Heart right ventricle (tissue), 16 donors: ENCODE measurements at places on chromosomes 3 and 15. TPM values are rescaled to one million over a fixed set of nuclear protein-coding genes. Genes with fewer than 3 reads are reported as not detected.

PLS1 gene
- polyA plus RNA-seq: 0.73 TPM

DNA sequence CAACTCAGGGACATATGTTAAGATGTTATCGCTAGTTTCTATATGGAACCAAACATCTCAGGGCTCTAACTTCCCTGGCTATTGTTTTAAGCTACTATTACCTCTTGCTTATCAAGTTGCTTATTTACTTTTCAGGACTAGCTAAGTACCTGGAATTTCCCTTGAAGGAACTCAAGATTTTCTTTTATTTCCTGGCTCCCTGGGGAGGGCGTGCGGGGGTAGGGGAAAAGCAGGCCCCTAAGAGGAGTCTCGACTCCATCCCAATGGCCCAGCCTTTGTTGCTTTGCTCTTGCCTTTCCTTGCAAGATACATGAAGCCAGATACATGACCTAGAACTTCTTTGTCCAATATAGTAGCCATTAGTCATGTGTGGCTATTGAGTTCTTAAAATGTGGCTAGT is 76.9 kb upstream of the STXBP5L start:
- DNase-seq: no peak

DNA sequence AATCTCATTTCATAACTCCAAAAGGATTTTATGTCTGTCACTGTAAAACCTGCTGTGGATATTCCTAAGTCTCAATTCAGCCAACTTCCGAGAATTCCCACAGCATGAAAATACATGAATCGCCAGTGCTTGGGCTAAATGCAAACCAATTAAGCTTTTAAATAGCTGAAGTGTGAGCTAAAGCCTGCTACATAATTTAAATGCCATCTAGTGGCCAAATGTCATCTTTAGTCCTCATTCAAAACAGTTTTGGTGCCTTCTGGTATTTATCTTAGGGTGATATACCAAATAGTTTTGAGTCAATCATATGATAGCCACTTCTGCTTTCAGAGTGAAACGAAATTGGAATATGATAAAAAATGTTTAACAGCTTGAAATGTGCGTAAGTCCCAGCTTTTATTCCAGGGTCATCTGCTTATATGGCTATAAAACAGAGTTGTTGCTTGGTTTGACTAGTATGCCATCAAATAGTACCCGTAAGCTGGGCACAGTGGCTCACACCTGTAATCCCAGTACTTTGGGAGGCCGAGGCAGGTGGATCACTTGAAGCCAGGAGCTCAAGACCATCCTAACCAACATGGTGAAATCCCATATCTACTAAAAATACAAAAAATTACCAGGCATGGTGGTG is 41.8 kb upstream of the CCNL1 start:
- no peak for DNase-seq

GRCh38 chr3:66816090-66816761 is 181.9 kb upstream of the KBTBD8 start:
- DNase-seq: no peak

GRCh38 chr3:187629711-187630110 is 40.5 kb downstream of the SST start:
- DNase-seq: no peak

VEPH1 gene
- polyA plus RNA-seq: 0.13 TPM

DNA sequence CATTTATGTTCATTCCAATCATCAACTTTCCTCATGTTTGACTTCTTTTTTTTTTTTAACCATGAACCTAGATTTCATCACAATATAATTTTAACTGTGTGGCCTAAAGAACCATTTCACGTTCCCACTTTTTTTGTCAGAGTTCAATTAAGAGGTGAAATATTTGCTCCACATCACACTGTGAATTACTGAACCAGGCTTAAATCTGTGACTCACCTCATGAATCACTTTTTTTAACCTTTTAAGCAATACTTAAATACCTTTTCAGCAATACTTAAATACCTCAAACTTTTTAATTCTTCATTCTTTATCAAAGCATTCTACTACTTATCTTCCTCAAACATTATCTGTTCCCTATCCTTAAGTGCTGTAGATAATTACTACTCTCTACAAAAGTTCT is 137.6 kb downstream of the SI start:
- DNase-seq: no peak

- DNase-seq: no peak
These were observed 9.2 kb downstream of the LXN start for GRCh38 chr3:158663246-158663645.

DNA sequence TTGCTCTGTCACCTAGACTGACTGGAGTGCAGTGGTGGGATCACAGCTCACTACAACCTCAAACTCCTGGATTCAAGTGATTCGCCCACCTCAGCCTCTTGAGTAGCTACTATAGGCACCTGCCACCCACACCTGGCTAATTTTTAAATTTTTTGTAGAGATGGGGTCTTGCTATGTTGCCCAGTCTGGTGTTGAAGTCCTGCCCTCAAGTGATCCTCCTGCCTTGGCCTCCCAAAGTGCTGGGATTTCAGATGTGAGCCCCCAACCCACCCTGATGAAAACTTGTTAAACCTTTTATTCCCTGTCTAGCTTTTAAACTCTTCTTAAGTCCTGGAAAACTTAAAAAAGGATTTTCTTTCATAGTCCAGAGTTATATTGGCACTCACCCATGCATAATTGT is 2.6 kb downstream of the ECT2 start:
- DNase-seq: no peak
